ENCODE measurements at places on chromosomes 4 and X.

GRCh38 chr4:67475155-67475554, 70.1 kb downstream of the CENPC start:
- no peak for DNase-seq

DNA sequence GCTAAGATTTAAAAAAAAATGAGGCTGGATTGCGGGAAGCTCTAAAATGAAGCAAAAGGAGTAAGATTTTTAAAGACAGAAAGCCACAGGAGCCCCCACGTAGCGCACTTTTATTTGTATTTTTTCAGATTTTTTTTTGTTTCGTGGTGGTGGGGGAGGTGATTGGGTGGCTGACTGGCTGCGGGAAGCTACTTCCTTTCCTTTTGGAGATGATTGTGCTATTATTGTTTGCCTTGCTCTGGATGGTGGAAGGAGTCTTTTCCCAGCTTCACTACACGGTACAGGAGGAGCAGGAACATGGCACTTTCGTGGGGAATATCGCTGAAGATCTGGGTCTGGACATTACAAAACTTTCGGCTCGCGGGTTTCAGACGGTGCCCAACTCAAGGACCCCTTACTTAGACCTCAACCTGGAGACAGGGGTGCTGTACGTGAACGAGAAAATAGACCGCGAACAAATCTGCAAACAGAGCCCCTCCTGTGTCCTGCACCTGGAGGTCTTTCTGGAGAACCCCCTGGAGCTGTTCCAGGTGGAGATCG, 908 bp downstream of the PCDH10 start:
- DNase-seq: no peak

DNA sequence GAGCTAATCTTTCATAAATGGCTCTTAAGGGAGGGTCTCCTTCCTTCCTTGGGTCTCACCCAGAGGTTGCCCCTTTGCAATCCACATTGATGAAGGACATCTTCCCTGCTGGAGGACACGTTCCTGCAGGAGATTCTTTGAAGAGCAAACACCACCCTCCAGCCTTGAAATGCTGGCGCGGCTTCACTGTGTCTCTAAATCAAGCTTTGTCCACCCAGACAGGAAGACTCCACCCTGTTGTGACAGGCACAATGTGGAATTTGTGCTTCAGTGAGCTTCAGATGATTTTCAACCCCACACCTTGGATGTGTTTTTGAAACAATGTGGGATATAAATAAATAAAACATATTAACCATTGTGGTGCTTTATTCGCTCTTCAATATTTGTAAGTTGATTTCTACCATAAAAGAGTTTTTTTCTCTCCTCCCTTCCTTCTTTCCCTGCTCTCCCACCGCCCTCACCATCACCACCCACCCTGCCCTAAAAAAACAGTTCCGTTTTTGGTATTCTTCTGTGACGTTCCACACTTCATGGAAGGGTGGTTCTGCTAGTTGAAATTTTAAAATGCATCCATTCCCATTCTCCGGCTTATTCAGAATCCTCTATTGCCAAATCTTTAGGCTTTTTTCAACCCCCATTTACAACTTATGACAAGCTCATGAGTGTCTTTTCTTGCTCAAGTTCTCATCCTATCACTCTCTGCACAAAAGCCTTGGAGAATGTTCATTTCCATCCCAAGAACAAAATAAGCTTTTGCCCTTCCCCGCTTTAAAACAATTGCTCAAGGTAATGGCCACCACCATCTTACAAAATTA, 264.3 kb downstream of the RAPGEF2 start:
- no peak for DNase-seq

DNA sequence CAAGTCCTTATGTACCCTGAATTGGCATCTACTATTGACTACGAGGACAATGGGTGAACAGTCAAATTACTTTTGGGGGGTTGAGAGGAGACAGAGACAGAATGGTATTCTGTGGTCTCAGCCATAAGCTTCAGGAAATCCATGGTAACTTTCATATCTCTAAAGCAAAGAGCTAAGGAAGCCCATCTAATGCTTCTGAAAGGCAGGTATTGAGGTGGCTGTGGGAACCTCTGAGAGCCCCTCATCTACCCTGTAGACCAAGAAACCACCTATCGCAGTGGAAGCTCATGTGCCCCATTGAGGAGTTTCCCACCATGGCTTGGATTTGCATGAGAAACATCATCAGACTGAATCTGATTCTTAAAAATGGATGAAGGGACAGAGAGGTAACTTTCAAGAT, 23.1 kb upstream of the BMP2K start:
- no peak for DNase-seq

DNA sequence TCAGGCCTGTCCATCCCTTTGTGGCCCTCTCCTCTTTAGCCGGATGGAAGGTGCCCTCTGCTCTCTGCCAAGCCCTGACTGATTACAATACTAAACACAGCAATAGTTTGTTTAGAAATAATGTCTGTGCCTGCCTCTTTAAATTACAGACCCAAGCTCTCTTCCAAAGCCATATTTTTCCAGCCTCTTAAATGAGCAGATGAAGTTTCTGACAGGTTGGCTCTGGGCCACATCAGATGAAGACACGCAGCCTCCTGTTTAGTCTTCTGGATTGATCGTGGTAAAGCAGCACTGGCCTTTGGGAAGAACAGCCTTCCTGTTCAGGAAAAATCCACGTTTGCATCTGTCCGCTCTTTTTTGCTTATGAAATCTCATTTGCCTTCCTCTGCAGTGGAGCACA, 133.6 kb downstream of the CPE start:
- no peak for DNase-seq

GRCh38 chrX:8955511-8955910, 78.4 kb downstream of the FAM9B start:
- DNase-seq: no peak

DNA sequence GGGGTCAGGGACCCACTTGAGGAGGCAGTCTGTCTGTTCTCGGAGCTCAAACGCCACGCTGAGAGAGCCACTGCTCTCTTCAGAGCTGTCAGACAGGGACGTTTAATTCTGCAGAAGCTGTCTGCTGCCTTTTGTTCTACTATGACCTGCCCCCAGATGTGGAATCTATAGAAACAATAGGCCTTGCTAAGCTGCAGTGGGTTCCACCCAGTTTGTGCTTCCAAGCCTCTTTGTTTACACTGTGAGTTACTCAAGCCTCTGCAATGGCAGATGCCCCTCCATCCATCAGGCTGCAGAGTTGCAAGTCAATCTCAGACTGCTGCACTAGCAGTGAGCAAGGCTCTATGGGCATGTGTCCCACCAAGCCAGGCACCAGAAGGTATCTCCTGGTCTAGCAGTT, 158.1 kb downstream of the DTHD1 start:
- no peak for DNase-seq

DNA sequence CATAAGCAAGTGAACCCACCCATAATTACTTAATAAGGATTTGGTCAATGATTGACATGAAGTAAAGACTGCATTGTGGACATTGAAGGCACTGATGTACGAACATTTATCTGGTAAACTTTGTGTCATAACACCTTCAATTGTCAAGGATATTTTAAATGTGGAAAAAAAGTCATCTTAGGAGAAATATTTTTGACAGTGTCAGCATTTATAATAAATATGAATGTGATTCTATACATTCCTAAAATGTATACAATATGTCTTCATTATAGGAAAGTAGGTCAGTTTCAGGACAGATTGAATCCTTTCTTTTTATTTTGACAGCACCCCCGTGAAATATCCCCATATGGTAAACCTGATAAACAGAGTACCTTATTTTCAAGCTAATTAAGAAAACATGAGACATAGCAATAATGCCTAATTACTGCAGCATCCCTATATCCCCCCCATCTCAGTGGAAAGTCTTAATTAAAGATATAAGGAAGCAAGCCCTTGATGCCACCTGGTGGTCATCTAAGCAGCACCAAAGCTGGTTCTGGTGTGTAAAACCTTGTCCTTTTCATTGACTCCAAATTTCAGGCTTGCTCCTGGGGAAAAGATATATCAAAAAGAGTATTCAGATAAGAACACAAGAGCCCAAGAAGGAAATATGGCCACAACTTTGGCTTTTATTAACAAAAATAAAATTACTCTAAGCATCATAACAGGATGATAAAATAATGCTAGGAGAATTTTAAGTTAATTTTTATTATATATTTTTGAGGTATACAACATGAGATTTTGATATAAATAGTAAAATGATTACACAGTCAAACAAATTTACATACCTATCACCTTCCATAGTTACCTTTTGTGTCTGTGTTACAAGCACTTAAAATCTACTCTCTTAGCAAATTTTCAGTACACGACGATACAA, 379.7 kb downstream of the TLL1 start:
- DNase-seq: no peak

DNA sequence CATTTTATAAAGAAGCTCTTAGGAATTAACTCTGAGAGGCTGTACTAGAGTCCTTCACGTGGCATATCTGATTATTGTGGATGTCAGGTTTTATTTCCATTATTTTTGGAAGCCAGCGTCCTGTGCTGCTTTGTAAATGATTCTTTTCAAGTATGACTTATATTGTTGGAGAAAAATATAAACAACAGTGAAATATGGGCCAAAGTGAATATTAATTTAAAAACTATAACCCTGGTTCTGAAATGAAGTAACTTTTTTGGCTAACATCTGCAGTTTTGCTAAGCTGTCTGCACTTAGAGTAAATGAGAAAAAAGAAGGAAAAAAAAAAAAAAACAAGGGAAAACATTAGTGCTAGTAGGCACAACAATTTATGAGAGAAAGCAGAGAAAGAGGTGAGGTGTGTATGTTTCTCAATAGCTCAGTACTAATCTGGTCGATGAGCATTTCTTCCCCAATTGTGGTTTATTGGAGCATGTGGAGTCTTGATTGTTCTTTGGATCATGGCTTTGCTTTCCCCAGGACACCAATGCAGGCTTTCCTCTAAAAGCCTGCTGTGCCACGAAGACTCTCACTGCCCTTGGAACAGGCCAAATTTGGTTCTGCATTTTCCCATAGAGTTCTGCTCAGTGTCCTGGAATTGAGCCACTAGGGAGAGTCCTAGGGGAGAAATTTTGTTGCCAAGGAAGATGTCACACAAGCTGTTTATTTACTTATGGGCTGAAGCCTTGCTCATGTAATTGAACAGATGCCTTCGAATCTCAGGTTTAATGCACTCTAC, 273.3 kb downstream of the DKK2 start:
- DNase-seq: no peak

DNA sequence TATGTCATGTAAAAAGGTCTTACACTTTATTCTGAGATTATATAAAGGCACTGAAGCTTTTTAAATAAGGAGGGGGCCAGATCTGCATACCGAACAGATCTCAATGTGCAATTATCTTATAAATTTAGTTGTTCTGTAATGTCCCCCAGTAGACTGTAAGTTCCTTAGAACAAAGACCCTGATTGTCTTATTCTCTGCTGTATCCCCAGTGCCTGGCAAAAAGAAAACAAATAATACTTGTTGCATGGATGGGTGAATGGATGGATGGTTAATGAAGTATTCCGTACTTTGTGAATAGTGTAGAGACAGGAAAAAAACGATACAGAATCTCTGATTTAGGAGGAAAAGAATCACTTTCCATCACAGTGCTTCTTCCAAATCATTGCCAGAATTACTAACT, 141.5 kb downstream of the CHM start:
- DNase-seq: no peak

DNA sequence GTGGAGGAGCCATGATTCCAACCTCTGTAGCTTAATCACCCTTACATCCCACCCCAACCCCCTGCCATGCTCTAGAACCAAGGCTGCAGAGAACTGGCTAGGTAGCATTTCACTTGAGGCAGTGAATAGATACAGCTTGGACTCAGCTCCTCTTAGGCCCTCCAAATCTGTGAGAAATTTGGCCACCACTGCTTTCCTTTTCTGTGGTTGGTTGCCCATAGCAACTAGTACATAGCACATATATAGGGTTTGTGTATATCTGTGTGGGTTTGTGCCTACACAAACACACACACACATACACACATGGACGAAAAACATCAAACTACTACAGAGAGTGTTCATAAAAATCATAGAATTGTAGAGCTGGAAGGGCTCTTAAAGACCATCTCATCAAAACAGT, 52.0 kb upstream of the CCDC160 start:
- DNase-seq: no peak

GRCh38 chr4:26083987-26084386, 170.0 kb downstream of the SMIM20 start:
- DNase-seq: no peak

DNA sequence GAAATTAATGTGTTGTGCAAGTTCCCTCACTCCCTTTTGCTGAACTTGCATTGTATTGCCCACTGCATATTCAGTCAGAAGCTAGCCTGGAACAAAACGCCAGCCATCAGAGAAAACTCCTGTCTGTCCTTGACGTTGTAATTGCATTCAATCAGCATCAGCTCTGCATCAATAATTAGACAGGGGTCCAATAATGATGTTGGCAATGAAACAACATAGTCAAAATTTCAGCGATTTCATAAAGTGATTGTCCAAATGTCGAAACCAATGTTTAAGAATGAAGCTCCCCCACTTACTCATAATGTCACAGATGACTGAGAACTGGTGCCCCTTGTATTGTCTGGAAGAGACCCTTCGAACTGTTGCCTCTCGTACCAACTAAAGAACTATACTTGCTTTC, 504.2 kb upstream of the TENM3 start:
- DNase-seq: no peak

DNA sequence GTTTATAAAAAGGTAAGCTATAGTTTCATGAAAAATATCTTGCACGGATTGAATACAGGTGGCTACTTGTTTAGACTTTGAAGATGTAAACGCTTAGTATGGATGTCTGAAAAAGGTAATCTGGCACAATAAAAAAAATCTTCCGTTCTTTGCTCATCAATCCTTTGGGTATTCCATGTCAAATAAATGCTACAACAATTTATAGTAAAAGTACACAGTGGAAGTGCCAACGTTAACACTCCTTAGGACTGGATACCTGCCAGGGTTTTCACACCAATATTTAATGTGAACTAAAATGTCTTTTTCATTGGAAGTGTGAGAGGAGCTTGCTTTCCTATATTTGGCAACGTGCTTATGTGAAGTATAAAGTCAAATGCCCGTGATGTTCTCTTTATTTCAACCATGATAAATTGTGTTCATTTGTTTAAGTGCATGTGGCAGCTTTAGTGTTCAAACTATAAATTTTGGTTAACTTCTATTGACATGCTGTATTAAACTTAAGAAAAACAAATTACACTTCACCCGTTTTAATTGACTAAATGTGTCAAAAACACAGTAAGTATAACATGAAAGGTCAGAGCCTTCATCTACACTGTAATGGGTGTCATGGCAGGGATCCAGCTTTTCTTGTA, 121.7 kb upstream of the HAND2 start:
- no peak for DNase-seq
